ENCODE measurements at places on chromosomes 12 and 14.

- peak; percentile 50 for DNase-seq
Measured at GRCh38 chr12:103773109-103773910, 67.7 kb downstream of the NT5DC3 start.

- DNase-seq: no peak
Measured at GRCh38 chr12:86623267-86623666, 367.1 kb upstream of the MGAT4C start.

DNA sequence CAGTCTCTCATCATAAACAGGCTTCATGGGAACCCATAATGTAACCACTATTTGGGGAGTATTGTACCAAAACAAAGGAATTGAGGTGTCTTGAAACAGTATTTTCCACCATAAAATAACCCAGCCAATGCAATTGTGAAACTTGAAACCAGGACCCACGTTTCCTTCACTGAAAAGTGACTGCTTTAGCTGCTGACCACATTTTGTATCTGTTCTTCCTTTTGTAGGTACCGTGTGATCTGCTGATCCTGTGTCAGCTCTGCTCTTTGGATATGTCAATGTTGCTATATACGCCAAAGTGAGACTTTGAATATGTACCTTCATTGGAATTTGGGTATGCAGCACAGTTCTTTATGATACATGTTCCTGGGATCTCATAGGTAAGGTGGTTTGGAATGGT, 95.1 kb upstream of the CNTN1 start:
- DNase-seq: no peak

DNA sequence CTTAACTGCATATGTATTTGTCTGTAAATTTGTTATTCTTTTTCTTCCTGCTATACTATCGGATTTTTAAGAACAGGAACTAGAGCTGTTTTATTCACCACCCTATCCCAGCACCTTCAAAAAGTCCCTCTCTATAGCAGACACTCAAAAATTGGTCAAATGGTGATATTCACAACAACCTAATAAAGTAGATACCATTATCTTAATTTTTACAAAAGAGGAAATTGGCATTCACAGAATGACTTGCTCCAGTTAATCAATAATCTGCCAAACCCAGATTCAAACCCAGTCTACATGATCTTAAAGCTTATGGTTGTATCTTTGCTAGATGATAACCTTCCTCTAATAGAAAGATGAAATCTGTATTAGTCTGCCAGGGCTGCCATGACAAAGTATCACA, 426.6 kb downstream of the EGLN3 start:
- DNase-seq: no peak

DNA sequence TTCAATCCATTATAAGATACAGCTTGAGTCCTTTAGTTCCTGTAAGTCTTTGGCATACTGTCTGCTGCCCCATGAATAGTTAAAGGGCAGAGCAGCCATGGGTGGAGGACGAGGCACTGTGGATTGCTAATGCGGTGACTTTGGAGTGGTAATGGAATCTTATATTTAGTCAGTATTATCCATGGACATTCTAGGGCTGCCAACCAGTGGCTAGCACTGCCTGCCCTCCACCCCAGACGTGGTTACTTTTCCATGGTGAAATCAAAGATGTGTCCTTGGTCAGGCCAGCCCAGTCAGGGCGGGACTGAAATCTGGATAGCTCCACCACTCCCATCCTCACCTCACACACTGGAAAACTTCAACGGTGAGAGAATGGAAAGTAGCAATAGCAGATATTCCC, 2.3 kb downstream of the TTC9 start:
- no peak for DNase-seq

GRCh38 chr12:110582276-110583136, 612 bp downstream of the PPTC7 start:
- DNase-seq: no peak

DNA sequence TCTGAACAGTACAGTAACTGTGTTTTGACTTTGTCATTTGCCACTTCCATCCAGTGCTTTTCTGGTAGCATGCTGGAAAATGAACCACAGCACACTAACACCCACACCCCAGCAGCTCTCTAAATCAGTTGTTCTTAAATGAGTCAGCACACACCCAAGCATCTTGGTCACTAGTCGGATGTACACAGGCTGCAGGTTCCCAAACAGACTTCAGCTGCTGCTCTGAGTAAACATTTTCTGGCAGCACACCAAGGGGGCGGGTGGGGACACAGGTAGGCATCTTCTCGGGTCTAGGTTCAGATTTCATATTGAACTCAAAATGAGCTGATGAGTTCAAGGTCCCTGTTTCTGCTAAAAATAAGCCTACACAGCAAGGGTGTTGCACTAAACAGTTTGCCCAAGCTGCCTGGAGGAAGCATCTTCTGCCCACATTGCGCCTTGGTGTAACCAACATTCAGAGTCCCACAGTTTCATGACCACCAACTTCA, 39.8 kb downstream of the IFNG start:
- no peak for DNase-seq

DNA sequence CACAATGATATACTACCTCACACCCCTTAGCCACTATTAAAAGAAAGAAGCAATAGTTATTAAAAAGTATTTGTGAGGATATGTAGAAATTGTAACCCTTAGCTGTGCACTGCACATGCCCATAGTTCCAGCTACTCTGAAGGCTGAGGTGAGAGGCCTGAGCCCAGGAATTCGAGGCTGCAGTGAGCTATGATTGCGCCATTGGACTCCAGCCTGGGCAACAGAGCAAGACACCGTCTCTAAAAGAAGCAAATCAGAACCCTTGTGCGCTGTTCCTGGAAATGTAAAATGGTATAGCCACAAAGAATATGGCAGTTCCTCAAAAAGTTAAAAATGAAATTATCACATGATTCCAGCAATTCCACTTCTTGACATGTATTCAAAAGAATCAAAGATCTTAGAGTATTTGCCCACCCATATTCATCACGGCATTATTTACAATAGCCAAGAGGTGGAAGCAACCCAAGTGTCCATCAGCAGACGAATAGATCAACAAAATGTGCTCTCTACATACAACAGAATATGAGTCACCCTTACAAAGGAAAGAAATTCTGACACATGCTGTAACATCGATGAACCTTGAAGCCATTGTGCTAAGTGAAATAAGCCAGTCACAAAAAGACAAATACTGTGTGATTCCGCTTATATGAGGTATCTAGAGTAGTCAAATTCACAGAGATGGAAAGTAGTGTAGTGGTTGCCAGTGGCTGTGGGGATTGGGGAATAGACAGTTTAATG, 23.7 kb upstream of the YLPM1 start:
- DNase-seq: no peak

- DNase-seq: no peak
Measured at GRCh38 chr14:35384455-35385041, 20.0 kb downstream of the NFKBIA start.

GRCh38 chr14:96894966-96895365, 97.8 kb downstream of the VRK1 start:
- no peak for DNase-seq

GRCh38 chr12:4526923-4527546, 11.7 kb upstream of the RAD51AP1 start:
- DNase-seq: no peak

GRCh38 chr12:58247633-58248032, 306.3 kb downstream of the ATP23 start:
- no peak for DNase-seq

- DNase-seq: no peak
Measured at GRCh38 chr12:24902511-24903328, 46.2 kb downstream of the BCAT1 start.

DNA sequence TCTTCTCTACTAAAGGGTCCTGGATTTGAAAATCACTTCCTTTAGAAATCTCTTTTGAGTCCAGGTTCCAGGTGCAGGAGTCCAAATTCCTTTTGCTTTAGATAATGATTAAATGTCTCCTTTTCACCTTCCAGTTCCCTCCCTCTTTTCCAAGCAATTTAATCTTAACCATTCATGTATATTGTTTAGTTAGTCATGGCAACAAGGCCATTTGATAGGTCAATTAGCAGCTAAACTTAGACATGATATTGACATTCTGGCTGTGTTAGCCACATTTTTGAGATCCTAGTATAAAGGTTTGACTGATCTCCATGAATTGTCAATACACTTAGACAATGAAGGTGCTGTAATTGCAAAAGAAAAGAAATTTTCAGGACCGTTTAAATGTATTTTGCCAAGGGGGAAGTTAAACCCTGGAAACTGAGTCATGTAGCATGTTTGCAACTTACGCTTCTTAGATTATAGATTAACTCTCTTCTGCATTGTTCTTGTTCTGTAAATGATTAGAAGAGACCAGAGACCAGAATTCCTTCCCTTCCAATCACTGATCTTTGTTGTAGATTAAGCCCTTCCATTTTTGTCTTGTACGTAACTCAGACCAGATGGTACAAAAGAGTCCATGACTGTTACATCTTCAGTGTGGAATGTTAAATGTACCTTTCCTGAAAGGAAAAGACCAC, 12.4 kb upstream of the C12orf75 start:
- no peak for DNase-seq

- no peak for DNase-seq
Measured at GRCh38 chr12:51598156-51598555, 7.1 kb downstream of the SCN8A start.

GRCh38 chr14:101707863-101708620, 53.5 kb upstream of the PPP2R5C start:
- DNase-seq: no peak

- DNase-seq: no peak
Measured at GRCh38 chr12:130049666-130050065, 112.6 kb upstream of the FZD10 start.

DNA sequence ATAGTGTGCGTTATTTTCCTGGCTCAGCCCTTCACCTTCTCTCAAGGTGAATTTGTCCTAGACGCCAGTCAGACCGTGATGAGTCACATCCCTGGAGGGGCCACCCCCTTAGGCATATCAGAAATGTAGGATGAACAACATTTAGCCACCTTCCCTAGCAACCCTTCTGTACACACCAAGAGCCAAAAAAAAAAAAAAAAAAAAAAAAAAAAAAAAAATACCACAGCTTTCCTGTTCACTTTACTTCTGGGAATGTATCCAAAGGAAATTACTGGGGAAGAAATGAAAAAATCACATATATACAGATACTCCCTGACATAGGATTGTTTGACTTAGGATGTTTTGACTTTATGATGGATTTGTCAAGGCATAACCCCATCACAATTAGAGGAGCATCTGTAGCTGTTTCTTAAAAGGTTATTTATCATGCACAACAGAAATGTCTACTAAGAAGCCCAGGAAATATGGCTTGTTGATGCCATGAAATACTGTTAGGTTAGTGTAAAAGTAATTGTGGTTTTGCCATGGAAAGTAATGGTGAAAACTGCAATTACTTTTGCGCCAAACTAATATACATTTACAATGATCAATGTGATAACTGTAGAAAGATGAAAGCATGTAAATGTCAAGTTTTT, 68.2 kb upstream of the BDKRB2 start:
- DNase-seq: no peak

- no peak for DNase-seq
Measured at GRCh38 chr12:125194163-125194773, 129.0 kb downstream of the AACS start.
